ENCODE measurements at places on chromosomes 4 and X.

DNA sequence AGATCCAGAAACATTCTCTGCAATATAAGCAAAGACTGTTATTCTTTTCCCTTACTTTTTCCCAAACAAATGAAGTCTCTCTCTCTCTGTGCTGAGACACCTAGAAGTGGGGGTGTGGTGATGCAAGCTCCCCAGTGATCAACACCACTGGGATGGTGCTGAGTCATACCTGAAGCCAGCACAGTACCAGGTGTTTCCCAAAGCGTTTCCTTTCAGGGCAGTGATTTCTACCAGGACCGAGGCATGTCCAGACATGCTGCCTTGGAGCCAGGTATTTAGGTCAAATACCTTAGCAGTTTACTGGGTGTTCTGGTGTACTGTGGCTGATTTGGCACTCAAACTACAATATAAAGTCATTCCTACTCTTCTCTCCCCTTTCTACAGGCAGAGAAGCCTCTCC, 726.5 kb downstream of the FAM133A start:
- DNase-seq: peak; percentile 71

GRCh38 chr4:109821185-109821584, 5.6 kb downstream of the GAR1 start:
- no peak for DNase-seq

DNA sequence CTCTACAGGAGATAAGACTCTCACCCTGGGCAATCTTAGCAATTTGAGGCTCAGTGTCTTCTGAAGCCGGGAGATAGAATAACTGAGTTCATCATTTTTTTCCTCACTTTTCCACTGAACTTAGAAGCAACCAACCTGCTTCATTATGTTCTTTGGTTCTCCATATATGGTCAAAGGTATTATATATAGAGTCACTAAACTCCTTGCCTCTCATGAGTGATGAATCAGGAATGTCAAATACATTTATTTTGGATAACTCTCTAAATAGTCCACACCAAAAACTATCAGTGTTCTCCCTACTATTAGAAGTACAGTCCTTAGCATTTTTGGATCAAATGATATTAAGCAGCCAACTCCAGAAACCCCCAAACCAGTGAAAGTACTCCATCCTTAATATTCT, 421.5 kb upstream of the EPHA5 start:
- DNase-seq: no peak

GRCh38 chrX:29852767-29853166, 362.6 kb upstream of the MAGEB2 start:
- no peak for DNase-seq

GRCh38 chrX:13101441-13102139, 57.2 kb upstream of the FAM9C start:
- DNase-seq: no peak

GRCh38 chrX:41661366-41662095, 27.2 kb upstream of the GPR34 start:
- no peak for DNase-seq

- DNase-seq: no peak
Measured at GRCh38 chrX:47804315-47804714, 32.4 kb upstream of the ZNF81 start.

DNA sequence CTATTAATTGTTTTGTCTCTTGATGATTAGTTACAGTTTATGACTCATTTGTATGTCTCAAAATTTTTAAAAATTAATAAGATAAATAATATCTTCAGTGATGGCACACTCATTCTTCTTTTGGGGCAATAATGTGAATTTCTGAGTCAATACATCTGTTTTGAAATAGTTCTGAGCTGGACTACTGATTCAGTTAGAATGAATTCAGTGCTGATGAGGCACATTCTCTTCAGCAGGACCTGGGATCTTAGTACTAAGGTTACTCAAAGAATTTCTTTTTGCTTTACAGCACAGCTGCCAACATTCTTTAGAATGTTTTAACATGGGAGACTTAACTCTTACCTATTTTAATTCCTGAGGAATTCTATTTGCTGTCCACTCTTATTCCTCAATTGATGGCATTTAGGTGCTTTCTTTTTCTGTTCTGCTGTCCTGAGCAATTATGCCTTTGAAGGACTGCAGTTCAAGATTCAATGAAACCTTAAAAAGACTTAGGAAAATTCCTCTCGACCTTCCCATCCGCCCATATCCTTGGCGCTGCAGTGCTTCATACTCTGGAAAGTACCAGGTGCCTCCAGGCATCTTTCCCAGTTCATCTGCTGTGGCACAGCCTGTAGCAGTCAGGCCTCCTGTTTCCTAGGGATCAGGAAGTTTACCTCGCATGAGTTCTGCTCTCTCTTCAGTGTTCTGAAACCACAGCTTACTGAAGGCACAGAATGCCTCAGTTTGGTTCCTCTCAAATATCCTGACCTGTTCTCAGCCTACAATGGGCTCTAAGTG, 213.7 kb downstream of the FSTL5 start:
- DNase-seq: no peak

DNA sequence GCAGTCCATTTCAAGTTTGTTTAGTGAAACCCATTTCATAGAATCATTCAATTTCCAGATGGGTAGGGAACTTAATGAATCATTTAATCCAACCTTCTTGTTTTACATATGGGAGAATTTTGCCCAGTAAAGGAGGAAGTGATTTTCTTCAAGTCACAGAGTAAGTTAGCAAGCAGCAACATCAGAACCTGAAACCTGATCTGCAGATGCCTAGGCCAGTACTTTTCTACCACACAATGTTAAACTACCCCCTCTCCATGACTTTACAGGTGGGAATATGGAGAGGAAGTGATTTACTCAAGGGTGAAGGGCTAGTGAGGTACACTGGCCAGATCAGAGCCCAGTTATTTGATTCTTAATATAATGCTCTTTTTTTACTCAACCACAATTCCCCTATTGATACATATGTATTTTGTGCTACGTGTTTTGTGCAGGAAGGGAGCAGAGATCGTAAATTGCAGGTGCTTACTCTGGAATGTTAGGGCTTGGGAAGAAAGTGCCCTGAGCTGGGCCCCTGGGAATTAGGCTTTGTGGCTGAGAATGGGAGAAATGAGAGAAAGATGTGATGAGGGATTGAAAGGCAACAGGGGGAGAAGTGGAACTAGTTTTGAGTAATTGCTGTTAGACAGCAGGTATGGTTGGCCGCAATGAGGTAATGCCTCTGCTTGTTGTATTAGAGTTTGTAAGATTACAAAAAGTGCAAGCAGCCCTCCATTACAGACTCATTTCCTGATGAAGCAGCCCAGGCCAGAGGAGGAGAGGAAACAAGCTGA, 6.8 kb downstream of the LHFPL1 start:
- no peak for DNase-seq

- DNase-seq: no peak
Measured at GRCh38 chr4:128558896-128559679, 250.4 kb upstream of the JADE1 start.

GRCh38 chr4:96993560-96993959, 1149.7 kb downstream of the STPG2 start:
- DNase-seq: no peak

- DNase-seq: no peak
Measured at GRCh38 chr4:158863296-158863695, 94.5 kb downstream of the FNIP2 start.

DNA sequence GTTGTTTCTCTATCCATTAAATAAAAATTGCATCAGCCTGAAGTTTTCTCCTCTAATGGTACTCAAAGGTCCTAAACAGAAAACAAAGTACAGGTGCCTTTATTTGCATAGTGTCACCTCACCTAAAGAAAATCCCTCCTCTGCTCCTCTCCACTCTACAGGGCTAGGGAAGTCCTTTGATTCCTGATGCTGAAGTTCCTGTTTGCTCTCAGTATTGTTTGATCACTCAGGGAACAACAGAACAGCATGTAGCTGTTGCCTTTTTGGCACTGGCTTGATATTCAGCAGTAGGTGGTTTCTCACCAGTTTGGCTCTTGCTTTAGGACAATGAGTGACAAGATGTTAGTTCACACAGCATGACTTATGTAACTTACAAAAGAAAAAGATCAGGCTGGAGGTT, 156.2 kb upstream of the SLC7A11 start:
- peak; percentile 41 for DNase-seq

- DNase-seq: no peak
Measured at GRCh38 chrX:80184854-80185253, 170.3 kb downstream of the TBX22 start.

DNA sequence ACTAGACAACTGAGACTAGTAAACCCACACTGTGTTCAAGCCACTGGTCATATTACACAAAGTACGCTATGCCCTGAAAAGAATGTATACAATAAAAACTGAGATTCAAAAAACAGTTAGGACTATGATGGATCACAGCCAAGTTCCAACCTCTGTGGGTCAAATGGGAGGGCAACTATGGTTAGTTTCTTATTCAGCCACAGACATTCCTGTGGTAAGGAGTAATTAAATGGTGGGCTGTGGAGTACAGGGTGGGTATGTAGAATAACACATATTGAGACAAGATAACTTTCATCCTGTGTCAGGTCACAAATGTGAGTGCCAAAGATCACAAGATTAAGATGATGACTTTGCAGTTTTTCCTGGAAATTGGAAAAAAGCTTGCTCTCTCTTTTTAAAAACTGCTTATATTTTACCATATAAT, 167.2 kb downstream of the NPNT start:
- no peak for DNase-seq

DNA sequence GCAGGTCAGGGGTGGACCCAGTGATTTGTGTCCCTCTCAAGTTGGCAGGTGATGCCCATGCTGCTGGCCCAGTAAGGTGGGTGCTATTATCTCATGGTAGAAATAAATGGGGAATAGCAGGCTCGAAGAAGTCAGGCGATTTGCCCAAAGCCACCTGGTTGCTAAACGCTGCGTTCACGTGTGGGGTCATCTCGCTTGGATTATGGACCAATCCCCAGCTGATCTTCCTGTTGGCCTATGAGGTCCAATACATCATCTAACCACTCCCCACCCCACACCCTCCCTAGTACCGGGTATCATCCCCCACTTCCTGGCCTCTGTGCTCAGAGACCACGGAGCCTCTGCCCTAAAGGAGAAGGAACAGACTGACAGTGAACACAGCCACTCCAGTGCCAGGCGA, 18.3 kb upstream of the MSX1 start:
- DNase-seq: no peak

DNA sequence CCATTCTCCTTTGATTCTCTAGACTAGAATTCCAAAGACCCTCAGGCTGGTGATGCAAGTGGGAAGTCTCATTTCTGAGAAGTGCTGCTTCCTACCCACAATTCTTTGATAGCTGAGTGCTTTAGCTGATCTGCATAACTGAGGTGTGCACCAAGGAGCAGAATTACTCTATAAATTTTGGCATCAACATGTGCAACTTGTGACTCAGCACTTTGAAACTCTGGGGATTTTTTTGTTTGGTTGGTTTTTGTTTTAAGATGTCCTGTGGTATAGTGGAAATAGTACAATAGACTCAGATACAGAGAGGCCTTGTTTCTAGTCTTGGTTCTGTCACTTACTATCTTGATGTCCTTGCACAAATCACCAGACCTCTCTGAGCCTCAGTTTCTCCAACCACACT, 148.4 kb downstream of the AR start:
- no peak for DNase-seq

- DNase-seq: no peak
Measured at GRCh38 chr4:186096681-186097165, 7.8 kb upstream of the FAM149A start.

DNA sequence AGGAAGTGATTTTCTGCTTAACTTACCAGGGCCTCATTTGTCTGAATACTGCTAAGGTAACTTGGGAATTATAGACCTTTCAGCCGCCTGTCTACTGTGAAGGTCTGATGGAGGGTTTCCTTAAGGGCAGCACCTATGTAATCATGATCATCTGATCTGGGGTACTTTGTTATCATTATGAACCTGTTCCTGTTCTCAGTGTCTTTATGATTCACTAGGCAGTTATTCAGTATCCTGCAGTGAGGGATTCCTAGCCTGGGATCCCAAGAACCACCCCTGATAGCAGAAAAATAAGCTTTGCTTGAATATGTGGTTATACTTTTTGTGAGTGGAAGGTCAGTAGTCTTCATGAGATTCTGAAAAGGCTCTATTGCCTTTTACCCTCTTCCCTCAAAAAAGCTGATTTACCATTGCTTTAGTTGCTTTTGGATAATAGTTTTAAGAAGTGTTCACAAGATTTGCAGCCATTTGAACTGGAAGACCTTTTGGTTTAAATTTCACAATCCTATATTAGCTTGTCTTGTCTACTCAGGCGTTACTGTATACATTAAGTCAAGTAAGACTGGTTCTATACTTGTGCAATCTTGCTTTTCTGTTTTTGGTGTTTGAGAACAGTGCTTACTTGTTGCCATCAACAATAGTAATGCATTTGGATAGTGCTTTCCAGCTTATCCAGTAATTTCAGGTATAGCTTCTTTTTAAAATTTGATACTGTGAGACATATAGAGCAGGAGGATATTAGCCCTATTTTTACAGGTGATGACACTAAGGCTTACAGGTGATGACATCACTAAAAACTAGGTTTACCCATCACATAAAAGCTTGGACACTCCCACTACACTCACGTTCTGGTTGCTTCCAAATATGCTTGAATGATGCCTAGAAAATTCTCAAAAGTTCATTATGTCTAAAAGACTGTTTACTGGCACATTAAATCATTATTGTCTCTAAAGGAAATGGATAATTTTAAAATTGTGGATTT, 60.0 kb downstream of the FHIP1A start:
- DNase-seq: no peak
